Cardiac septum (tissue), 1 donor: ENCODE measurements at places on chromosomes 1 and 21. TPM values are rescaled to one million over a fixed set of nuclear protein-coding genes. Genes with fewer than 3 reads are reported as not detected.

- no peak for DNase-seq
These were observed 131.7 kb downstream of the RABGAP1L start for GRCh38 chr1:174291059-174291458.

DNA sequence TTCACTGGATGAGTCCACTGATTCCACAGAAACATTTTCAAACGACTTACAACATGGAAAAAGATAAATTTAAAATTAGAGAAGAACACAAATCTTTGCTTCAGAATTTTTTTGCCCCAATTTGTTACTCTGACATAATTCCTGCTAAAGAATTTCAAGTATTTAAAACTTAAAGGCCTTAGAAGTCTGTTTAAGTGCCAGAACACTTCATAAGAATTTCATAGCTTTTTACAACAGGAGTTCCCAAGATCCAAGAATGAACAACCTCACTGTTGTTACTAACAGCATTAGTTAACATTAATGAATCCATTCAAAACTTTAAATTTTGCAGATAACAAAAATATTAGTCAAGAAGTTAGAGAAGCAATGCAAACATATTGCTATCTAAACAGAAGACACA, 31.7 kb downstream of the ARHGAP29 start:
- DNase-seq: no peak

DNA sequence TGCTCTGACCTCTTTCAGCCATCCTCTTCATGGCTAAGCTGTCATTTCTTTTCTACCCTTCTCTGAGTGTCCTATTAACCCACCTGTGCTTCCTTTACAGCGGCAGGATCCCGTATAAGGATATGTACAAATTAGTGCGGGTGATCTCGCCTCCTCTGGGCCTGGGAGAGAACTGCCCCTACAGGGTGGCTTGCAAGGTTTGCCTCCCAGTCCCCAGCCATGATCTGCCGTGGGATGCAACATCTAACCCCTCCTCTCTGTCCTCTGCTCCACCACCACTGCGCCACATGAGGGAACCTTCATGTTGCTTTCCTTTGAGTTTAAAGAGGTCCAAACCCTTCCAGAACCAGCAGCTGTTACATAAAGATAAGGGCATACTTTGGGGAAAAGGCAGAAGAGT, 282.2 kb downstream of the ZNF648 start:
- no peak for DNase-seq

DNA sequence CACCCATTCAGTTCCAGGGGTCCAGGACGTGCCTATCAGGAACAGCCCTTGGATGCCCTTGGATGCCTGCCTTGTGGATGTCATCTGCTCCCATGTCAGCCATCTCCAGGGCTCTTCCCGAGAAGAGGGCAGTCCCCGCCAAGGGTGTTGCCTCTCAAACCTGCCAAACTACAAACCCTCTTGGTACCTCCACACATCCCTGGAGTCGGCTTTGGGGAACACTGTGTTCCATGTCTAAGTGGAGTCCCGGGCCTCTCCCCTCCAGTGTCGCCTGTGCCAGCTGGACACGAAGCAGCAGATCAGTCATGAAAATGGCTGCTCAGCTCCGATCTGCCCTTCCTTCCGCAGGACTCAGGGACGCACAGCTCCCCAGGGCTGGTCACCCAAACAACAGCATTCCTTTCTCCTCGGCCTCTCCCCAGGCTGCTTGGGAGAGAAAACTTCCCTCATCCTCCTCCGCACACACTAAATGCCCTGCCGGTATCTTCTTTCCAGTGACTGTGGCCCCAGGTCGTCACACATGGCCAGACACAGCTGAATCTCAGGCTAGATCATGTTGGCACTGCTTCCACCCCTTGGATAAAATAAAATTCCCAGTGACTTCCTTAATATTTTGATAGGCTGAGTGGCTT, 53.4 kb downstream of the GALNT2 start:
- DNase-seq: no peak

GRCh38 chr1:153288634-153289275, 24.0 kb downstream of the PGLYRP3 start:
- DNase-seq: no peak

DNA sequence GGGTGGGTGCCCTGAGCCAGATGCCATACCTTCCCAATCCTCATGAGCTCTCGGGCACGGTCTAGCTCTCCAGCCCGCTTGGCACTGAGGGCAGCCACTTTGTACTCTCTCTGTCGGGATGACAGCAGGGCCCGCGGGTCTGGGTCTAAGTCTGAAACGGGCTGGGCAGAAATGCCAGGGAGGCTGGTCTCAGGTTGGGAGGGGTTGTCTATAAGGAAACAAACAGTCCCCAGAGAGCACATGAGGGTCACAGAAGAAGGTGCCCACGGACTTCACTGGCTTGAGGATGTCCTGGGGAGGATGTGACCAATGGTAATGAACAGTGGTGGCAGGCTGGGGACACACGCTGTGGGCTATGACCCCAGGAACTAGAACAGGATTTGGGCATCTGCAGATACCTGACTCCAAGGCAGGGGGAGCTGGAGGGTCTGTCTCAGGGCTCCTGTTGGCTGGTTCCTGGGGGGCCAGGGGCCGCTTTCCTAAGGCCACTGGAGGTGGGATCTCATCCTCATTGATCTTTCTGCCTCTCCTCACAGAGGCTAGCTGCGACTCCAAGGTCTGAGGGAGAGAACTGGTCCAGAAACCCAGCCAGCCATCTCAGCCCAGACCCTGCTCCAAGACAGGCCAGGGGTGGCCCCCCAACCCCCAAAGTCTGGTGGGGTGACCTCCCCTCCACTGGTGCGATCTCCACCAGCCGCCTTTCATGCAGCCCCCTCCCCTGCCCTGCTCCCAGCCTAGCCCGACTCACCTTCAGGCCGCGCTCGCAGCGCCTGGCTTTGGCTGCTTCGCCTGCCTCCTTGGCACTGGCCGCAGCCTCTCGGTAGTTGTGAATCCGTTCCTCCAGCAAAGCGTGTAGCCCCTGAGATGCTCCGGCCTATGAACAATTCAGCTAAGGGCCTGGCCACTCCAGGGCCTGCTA, 6.1 kb downstream of the CC2D1B start:
- DNase-seq: no peak

C1orf94 gene
- not detected for total RNA-seq

TMEM59 gene
- total RNA-seq: 289 TPM

DNA sequence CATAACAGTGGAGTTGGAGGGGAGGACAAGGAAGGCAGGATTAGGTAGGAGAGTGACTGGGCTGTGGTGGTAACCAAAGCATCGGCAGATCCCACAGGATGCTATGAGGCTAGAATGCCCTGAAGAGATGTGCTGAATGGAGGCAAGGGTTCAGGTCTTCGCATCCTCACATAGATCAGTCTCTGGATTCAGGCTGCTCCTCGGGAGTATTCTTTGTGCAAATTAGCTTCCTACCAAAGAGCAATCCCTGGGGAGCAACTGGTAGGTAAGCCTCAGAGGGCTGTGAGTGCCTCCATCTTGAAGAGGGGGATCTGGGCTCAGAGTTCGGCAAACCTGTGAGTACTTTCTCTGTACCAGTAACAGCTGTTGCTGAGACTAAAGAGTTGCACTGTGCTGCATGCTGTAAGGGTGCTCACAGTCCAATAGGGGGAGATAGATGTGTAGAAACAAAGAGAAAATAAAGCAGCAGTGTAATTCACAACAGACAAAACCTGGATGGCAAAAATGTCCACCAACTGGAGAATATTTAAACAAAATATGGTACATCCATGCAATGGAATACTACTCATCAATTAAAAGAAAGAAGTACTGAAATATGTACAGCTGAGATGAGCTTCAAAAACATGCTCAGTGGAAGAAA, 322.4 kb upstream of the DEPDC1 start:
- no peak for DNase-seq

GRCh38 chr1:197775282-197776262, at the start of gene DENND1B:
TSS of gene DENND1B (minus strand) at chr1:197775480. CDS start at chr1:197775155, 325 bp downstream.
- DNase-seq: peak; percentile 94
